ENCODE measurements at places on chromosomes 6 and 20. TPM values are rescaled to one million over a fixed set of nuclear protein-coding genes. Genes with fewer than 3 reads are reported as not detected.

The RRAGD gene
- 0.20 TPM for total RNA-seq

The RBBP8NL gene
- total RNA-seq: not detected

The IL17A gene
- 0.12 TPM for total RNA-seq

The RIMS1 gene
- not detected for total RNA-seq

The ABHD16A gene
- 36.7 TPM for total RNA-seq

The SLC22A7 gene
- total RNA-seq: not detected

The BPIFB1 gene
- total RNA-seq: not detected

The C20orf202 gene
- total RNA-seq: not detected

The NFATC2 gene
- 3.0 TPM for total RNA-seq

The ARHGAP18 gene
- total RNA-seq: 47.5 TPM

The KIAA1755 gene
- 1.1 TPM for total RNA-seq

The NOL7 gene
- total RNA-seq: 108 TPM

The ATAT1 gene
- total RNA-seq: 11.3 TPM

The COL10A1 gene
- total RNA-seq: 72.6 TPM

The GGTLC1 gene
- not detected for total RNA-seq

The WRNIP1 gene
- 62.6 TPM for total RNA-seq

The POU5F1 gene
- 0.36 TPM for total RNA-seq

The CNPY3 gene
- total RNA-seq: 70.0 TPM

The LPA gene
- not detected for total RNA-seq

Data from RPMI7951 (cell line).